Glomerular endothelial cell (primary cell): ENCODE measurements at places on chromosomes 5 and 9. TPM values are rescaled to one million over a fixed set of nuclear protein-coding genes. Genes with fewer than 3 reads are reported as not detected.

- no peak for DNase-seq
Measured at GRCh38 chr5:68217528-68217927, 2.0 kb downstream of the PIK3R1 start.

DNA sequence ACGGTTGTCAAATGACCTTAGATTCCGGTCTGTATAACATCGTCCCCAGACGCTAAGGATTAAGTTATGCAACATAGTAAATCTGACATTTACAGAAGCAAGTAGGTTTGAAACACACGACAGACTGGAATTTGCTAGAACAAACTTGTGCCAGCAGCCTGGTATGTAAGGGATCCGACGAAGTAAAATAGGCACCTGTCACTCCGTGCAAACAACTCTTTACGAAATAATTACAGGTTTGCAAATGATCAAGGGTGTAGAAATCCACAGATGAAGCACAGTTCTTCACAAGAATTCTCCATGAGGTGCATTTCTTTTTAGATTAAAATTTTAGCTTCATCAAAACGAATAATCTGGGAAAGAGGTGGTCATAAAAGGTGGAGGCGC is 508 bp downstream of the MOCS2 start:
- no peak for DNase-seq

- no peak for DNase-seq
Measured at GRCh38 chr9:130866474-130866965, 30.1 kb downstream of the QRFP start.

DNA sequence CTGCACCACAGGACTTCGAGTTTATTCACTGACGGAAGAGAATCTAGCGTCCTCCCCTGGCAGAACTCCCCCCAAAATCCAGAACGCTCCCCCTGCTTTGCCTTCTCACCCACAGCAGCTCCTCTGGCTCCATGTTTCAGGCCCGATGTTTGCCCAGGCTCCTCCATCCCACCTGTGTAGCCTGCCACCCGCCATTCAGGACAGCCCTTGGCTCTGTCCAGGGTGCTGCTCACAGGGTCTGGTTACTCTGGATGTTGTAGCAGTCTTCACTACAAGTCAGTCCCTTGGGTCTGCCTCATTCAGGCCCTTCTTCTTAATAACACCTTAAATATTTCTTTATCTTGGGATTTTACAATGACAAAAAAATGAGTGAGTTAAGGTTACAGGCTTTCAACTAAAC is 41.3 kb upstream of the SV2C start:
- no peak for DNase-seq

DNA sequence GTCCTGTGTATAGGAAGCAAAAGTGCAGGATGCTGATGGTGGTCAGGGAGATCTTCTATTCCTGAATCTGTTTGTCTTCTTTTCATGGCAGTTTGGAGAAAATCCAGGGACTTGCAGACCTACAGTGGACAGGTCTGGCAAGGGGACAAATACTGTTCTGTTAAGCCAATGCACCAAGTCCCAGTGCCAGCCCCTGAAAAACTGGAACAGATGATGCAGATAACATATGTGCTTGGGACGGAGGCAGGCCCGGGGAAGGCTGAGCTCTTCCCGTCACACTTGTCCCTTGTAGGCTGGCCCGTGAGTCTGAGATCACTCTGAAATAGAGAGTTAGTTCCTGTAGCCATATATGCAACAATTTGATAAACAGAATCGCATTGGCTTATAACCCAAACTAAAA is 265.7 kb downstream of the MTRR start:
- no peak for DNase-seq

DNA sequence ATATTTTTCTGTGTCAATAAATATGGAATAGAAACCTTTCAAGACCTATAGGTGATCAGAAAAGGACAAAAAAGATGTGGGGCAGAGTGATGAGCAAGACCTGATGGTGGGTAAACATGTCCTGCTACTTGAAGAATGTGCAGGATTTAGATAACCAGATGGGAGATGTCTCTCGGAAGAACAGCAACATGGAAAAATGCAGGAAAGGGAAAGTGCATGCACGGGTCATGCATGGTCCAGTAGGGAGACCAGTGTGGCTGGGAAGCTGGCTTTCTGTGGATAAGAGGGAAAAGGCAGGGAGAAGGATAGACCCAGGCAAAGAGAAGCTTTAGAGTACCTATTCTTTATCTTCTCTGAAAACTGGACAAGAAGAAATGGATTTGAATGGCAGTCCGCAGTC is 7.1 kb upstream of the CAST start:
- no peak for DNase-seq

DNA sequence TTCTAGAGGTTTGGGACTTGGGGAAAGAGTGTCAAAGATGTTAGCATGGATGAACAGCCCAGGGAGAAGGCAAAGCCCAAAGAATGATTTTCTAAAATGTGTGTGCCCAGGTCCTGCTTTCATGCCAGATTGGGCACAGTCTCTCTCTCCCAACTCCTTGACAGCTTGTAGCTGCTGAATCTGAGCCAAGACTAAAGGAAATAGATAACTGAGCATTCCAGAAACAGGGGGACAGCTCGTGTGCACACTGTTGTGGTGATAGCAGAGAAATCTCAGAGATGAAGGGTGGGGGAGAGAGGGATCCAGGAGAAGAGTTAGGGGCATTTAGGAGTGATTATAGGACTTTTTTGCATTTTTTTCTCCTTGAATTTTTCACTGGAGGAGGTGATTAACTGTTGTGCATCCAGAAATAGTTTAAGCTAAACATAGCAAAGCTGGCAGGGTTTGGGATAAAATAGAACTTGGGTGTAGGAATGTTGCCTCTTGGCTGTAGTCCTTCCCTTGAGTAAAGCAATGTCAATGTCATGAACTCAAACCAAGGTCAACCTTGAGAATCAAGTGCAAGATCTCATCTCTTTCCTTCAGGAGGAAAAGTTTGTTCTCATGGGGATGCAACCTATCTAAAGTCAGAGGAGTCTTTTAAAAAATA is 245.9 kb downstream of the SH3GL2 start:
- DNase-seq: no peak

DNA sequence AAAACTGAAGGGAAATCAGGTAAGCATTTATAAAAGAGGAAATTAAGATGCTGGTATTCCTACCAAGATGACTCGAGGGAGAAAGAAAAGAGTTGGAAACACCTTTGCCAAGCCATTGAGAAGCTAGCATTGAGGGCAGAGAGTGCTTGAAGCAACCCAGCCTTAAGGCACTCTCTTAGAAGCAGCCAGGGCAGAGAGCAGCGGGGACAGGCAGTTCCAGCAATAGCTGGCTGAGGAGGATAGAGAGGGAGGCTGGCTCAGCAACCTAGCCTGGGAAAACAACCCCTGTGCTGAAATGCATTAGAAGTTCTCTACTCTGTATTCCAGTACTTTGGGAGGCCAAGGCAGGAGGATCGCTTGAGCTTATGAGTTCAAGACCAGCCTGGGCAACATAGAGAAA is 40.3 kb upstream of the HSPA9 start:
- DNase-seq: no peak

DNA sequence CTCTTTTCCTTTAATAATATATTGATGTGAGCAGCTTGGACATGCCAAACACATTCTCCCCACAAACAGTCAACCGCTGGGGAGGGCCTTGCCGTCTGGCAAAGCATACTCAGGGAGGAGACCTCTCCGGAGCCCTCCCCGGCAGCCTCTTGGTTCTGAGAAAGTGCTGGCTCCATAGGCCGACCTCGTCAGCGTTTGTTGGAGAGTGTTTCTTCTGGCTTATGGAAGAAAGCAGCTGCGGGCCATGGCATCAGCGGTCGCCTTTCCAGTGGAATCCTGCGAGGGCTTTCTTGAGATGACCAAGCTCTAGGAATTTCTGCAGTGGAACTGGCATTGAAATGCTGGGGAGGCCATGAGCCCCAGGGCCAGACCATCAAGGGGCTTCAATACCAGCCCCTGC is 405.7 kb upstream of the IRX4 start:
- DNase-seq: no peak

- DNase-seq: no peak
Measured at GRCh38 chr5:127980843-127981242, 102.7 kb upstream of the SLC12A2 start.

DNA sequence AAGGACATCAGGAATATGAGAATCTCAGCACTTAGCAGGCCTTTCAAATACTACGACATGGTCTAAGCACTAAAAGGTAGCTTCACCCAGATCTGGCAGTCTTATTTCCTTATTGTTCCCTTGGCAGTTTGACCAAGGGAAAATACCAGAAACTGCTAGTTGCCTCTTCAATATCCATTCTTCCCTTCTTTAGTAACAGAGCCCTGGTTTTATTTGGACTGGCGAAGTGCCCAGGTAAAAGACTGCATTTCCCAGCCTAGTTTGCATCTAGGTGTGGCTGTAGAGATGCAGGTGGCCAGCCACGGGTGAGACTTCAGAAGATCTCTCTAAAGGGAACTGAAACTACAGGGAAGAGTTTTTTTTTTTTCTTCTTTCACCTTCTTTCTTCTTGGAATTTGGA is 21.6 kb downstream of the DMRT2 start:
- no peak for DNase-seq

- no peak for DNase-seq
Measured at GRCh38 chr9:90888941-90889340, 87.3 kb downstream of the SYK start.

GRCh38 chr9:3840311-3840710 is 314.5 kb upstream of the RFX3 start:
- DNase-seq: no peak

- DNase-seq: no peak
Measured at GRCh38 chr9:89912605-89912953, 307.8 kb downstream of the GADD45G start.

GRCh38 chr9:137783521-137783920 is 94.1 kb upstream of the CACNA1B start:
- DNase-seq: no peak

- no peak for DNase-seq
Measured at GRCh38 chr5:122172207-122172606, 42.9 kb downstream of the ZNF474 start.

GRCh38 chr9:18063856-18064390 is 410.0 kb upstream of the ADAMTSL1 start:
- no peak for DNase-seq

DNA sequence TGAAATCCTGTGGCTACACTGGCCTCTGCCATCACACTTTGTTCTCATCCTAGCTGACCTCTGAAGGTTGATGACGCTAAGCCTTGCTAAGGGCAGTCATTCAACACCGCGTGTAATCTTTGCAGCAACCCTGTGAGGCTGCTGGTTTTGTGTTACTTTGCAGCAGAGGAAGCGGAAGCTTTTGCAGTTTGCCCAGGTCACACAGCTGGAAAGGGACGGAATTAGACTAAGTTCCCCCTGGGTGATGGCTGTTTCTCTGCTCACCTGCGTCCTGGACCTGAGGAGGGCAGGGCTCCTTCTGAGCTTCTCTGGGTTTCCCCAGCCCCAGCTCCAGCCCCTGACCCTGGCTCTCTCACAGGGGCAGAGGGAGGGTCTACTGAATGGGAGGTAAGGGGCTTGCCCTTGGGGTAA is 7.3 kb upstream of the SLC25A51 start:
- DNase-seq: no peak

DNA sequence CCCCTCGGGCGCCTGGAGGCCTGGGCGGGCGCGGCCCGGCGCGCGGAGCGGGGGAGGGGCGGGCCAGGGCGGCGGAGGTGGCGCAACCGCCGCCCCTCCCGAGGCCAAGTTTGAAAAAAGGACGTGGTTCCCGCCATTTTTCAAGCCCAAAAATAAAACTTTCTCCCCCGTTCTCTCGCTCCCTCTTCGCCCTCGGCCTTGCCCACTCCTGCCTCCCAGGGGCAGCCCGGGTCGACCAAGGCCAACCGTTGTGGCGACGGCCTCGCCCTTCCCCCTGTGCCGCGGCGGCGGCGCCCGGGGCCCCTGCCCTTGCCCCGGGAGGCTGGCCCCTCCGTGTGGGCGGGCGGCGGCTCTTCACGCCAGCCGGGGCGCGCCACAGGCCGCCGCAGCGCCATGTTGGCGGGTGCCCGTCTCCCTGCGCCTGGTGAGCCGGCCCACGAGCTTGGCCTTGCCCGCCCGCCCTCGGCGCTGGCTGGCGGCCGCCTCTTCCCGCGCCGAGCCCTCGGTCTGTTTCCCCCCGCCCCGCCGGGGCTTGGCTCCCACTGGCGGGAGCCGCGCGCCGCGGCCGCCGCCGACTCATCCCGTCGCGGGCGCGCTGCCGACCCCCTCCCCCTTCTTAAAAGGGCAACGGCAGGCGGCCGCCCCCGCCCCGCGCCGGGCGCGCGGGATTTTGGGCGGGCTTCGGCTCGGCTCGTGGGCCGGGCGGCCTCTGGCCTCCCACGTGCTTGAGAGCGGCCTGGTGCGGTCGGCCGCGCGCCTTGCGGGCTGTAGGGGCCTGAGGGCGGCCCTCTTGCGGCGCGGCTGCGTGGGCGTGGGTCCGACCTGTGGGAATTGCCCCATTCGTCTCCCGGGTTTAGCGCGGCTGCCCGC is 1.3 kb downstream of the ANP32B start:
- no peak for DNase-seq

DNA sequence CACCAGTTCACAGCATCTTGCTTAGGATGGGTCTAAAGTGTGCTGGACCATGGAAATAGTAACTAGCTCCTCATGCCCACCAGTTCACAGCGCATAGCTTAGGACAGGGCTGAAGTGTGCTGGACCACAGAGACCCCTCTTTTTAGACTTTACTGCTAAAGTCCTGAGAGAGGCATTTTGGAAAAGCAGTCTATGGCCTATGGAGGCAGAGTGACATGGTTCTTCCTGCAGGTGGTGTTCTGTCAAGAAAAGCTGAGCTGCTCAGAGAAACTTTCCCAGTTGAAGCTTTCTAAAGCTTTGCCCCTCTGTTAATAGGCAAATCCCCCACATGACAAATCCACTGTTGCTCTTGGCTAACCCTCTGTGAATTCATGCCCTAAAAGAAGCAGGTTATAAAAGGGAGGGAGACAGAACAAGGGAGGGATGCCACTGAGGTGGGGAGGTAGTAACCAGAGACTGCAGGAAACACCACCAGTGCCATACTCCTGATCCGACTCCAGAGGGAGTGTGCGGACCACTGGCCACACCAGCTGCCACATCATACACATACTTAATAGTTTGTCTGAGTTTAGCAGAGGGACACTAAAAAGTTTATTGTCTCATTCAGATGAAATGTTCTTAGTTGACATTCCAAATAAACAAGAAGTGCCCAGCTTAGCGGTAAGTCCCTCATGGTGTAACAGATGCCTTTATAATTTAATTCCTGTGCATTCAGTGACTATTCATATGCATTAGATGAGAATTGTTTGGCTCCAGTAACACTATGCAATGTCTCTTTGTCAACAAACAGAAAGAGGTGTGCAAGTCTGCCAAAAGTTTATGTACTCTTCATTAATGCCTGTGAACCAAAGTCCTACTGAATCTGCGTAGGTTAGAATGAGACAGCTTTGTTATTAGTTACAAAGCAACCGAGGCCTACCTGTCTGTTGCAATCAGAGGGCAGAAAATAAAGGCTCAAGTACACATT is 236.2 kb upstream of the NFIL3 start:
- no peak for DNase-seq

Gene UBAP1
- total RNA-seq: 30.6 and 34.5 TPM in 2 replicates

Gene CSF2
- total RNA-seq: 9.5 and 31.6 TPM in 2 replicates

Gene PIP5KL1
- total RNA-seq: 3.0 and 3.9 TPM in 2 replicates

Gene FBP1
- 1.7 TPM in 1 of 2 replicates, not detected in the other for total RNA-seq

Gene CLIC3
- total RNA-seq: 0.29 and 2.3 TPM in 2 replicates

Gene TTC1
- 45.8 and 74.3 TPM in 2 replicates for total RNA-seq

Gene UNC5A
- total RNA-seq: 18.5 and 24.0 TPM in 2 replicates

Gene PCDHB4
- total RNA-seq: 0.10 and 0.53 TPM in 2 replicates

Gene JMY
- total RNA-seq: 7.5 and 11.2 TPM in 2 replicates

Gene PCDHGA9
- total RNA-seq: 3.3 and 4.5 TPM in 2 replicates

Gene ENHO
- not detected in 2 replicates for total RNA-seq

Gene LCN9
- not detected in 2 replicates for total RNA-seq

Gene TOR1B
- total RNA-seq: 26.5 and 47.3 TPM in 2 replicates

Gene FBXL7
- total RNA-seq: 26.4 and 41.9 TPM in 2 replicates
